ENCODE measurements at places on chromosomes 13 and 19.

- DNase-seq, result no peak
These were observed 47.8 kb upstream of the C1QTNF9 start for GRCh38 chr13:24261566-24261965.

- no peak for DNase-seq
These were observed 300.7 kb downstream of the DCT start for GRCh38 chr13:94178625-94179244.

- DNase-seq, result no peak
These were observed 47.2 kb upstream of the LDLR start for GRCh38 chr19:11041966-11042627.

- no peak for DNase-seq
These were observed 16.6 kb downstream of the DDX39A start for GRCh38 chr19:14402332-14403144.

GRCh38 chr19:18845961-18846360 lies 14.2 kb downstream of the UPF1 start:
- no peak for DNase-seq

DNA sequence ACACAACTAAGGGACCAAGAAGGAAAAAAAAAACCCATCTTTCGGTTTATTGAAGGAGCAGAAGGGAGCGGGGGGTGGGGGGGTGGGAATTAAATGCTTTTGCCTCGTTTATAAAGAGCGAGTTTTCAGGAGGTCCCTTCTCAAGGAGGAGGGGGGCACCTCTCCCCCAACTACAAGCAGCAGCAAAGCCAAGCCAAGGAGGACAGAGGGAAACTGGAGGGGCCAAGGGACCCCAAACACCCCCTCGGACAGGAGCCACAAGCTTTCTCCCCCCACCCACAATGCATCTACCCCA lies 2.4 kb downstream of the IRF2BP1 start:
- DNase-seq, result no peak

DNA sequence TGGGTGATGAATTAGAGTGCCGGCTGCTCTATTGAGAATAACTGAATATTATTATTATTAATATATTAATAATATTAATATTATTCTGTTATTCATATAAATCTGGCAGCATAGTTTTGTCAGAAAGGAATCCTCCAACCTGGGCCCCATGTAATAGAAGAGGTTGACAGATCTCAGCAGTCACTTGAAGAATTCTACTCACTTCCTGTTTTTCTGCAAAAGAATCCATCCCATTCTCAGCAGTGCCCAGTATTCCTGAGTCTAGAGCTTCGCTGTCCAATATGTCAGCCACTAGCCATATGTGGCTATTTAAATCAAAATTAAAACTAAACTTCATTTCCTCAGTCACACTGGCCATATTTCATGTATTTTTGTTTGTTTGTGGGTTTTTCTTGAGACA lies 72.4 kb upstream of the USPL1 start:
- DNase-seq, result no peak

DNA sequence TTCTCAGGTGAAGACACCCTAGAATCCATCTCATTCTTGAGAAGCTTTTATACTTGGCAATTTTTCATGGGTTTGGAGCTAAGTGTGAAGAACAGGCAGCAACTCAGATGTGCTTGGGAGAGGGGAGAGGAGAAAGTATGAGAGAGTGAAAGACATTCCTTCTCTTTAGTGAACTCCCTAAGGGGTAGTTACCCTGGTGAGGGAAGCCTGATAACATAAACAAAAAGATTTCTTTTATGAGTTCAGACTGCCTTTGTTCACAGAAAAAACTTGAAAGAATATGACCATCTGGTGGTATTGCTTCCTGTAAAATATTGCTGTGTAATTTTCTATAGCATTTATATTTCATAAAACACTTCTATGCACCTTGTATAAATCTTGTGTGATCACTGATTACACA lies at the start of gene STOML3:
Gene STOML3 (minus strand): TSS at position 139 of the 400 bp plus-strand sequence. CDS start 110 bp downstream, at position 29.
- no peak for DNase-seq

DNA sequence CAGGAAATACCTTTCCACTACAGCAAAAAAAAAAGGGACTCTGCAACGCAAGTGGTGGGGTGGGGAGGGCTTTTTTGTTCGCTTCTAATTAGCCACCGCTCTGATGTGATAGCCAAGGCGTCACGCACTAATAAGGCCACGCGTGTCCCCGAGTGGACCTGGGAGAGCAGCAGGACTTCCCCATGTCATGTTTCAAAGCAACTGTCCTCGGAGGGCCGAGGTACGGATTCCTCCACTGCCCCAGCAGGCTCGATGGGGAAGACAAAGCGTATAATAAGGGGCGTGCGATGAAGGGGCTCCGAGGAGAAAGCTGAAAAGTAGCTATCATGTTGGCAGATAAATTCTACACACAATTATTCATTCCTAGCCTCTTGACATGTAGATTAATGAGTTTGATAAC lies 179.7 kb upstream of the ZNF507 start:
- DNase-seq, result no peak

DNA sequence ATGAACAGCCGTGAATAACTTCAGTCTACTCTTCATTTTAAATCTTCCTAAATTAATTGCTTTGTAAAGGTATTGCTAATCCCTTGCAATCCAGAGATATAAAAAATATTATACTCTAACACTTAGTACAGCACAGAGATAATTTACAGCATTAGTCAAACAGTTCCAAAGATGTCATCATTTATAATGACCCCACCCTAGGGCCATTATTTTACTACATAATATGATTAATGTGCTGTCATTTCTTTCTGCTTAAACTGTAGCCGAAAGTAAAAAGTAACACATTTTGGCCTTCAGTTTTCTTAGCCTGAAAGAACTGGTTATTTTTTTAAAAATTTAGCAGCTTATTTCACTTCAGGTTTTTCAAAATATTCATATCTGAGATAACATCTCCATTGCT lies 256.3 kb upstream of the RFC3 start:
- DNase-seq, result no peak

GRCh38 chr13:23399347-23399746 lies 34.2 kb downstream of the SACS start:
- no peak for DNase-seq

- DNase-seq, result no peak
These were observed 217.1 kb upstream of the SPRY2 start for GRCh38 chr13:80558074-80558473.

- DNase-seq, result no peak
These were observed 21.0 kb upstream of the SERP2 start for GRCh38 chr13:44352671-44353070.

DNA sequence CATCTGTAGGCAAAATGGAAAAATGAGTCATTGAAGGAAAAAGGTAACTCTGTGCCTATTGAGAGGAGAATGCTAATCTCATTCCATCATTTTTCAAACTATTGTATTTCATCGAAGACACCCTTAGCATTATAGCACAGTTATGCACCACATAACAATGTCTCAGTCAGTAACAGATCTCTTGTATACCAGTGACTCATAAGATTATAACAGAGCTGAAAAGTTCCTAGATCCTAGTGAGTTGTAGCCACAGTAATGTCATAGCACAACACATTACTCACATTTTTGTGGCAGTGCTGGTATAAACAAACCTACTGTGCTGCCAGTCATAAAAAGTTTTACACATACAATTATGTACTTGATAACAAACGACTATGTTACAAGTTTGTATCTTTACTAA lies 1077.6 kb downstream of the DIAPH3 start:
- no peak for DNase-seq

GRCh38 chr19:45681391-45682015 lies 10.2 kb downstream of the SNRPD2 start:
- DNase-seq, result peak; percentile 72

DNA sequence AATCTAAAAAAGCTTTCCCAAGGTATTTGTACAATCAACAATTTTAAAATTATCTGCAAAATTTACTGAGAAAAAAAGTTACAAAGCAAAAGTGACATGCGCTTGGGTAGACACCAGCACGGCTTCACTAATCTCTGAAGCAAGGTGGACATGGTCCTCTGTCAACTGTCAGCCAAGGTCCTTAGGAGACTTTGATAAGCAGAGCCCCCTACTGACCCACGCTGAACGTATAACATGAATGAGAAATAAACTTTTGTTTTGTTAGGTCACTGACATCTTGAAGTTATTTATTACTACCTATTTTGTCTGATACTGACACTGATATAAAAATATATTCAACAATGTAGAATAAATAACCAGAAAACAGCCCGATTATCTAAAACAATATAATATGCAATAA lies 100.7 kb upstream of the OBI1 start:
- DNase-seq, result no peak

DNA sequence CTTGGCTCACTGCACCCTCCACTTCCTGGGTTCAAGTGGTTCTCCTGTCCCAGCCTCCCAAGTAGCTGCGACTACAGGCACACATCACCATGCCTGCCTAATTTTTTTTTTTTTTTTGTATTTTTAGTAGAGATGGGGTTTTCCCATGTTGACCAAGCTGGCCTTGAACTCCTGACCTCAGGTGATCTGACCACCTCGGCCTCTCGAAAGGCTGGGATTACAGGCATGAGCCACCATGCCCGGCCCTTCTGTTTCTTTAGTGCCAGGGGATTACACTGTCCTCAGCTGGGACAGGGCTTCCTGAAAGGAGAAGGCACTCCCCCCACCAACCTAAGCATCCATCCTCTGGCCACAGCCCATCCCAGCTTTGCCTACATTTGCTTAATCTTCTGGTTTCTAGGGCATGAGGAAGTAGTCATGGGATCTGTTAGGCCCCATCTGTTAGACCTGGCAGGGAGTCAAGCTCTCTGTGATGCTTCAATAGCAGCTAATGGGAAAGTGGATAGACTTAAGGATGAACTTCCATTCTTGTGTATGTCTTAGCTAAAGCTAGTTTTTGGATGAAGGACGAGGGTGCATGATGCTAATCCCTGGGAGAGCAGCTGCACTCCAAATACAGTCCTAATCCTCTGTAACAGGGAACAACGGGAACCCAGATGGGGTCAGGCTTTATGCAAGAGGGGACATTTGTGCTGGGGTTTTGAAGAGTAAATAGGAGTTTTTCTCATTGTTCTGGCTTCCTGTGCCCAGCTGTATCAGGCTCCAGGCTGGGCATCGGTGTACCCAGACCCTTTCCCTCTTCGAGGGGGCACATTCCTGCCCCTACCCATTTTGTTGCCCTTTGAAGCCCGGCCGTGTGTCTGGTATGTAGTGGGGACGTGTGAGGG lies 2.6 kb downstream of the VAV1 start:
- DNase-seq, result no peak

All from stimulated activated CD8-positive, alpha-beta memory T cell treated with anti-CD3 and anti-CD28 coated beads, Interleukin-7, amount 100 ng/mL, for 48 hours (primary cell).